ENCODE measurements at places on chromosomes 6 and 20.

GRCh38 chr6:139243536-139243935 lies 48.3 kb downstream of the TXLNB start:
- no peak for DNase-seq

DNA sequence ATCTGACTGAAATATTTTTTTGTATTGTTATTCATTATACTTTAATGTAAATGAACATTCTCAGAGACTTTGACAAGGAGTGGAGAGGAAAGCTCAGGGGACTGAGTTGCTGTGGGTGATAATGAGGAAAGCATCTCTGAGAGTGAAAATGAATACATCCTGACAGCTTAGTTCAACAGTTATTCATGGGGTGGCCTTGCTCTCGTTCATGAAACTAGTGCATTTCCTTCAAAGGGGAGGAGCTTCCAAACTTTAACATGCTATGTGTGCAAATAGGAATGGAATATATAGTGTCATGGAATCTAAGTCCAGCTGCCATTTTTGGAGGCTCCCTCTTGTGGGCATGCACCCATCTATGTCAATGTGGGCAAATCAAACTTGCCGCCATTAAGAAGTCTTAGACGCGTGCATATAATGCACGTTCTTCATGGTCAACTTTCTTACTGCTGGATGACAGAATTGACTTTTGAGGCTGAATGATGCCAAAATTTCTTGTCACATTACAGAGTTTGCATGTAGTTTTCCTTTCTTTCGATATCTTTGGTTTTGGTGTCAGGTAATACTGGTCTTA lies 124.3 kb upstream of the TMEM170B start:
- no peak for DNase-seq

GRCh38 chr20:38591474-38592410 lies 9.9 kb upstream of the ARHGAP40 start:
- no peak for DNase-seq

DNA sequence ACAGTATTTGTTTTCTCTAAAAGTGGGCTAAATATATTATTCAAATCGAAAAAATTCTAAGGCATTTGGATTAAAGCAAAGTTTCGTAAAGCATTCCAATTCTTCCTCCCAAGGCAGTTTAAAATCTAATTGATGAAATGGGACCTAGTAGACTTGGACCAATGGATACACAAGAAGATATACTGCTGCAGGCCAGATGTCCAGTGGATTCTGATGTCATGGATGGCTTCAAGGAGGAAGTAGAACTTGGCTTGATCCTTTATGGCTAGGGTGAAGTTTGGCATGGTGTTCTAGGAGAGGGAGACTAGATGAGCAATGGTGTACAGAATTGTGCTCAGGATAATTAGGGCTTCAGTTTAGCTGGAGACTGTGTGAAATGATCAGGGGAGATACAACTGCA lies 559.5 kb upstream of the MMS22L start:
- DNase-seq, result no peak

- DNase-seq, result no peak
Observed at GRCh38 chr6:169858935-169859351, 107.5 kb downstream of the ERMARD start.

DNA sequence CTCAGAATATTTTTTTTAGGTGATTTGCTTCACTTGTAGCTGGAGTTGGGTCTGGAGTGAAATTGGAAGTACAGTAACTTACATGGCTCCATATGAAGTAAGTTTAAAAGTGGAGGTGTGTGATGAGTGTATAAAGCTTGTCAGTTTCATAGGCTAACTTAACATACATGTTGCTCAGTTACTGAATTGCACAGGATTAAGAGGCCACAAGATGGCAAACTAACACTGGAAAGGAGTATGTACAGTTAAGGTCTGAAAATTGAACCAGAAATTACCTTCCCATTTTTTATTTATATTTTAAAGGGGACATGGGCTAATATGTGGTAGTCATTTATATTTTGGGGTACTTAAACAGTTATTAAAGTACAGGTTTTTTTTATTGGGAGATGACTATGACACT lies 45.3 kb upstream of the SMIM8 start:
- DNase-seq, result no peak

DNA sequence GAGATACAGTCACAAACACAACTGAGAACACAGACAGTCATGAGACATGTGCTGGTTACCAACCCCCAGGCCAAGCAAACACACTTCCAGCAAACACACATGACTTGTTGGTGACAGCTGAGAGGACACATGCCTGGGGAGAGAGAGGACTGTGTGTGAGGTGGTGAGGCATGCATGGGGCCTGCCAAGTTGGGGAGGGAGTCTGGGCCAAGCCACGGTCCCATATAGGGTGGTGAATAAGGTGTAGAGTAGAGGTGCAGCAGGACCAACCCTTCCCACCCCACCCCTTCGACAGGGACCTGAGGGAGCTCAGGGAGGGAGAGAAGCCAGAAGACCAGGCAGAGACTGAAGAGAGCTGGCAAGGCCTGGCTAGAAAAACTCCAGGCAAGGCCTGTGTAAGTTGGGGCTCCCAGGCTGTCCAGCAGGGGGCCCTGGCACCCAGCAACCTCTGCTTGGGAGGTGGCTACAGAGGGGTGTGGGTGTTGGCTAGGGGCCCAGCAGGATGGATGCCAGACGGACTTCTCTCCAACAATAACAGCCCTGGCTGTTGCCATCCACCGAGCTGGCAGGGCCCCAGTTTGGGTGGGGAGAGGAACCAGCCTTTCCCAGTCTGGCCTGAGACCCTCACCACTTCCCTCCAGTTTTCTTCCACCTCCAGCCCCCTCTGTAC lies 2.0 kb upstream of the SLC29A1 start:
- DNase-seq, result peak; percentile 41

Data from KG1 (cell line).